ENCODE measurements at places on chromosomes 2 and 18.

DNA sequence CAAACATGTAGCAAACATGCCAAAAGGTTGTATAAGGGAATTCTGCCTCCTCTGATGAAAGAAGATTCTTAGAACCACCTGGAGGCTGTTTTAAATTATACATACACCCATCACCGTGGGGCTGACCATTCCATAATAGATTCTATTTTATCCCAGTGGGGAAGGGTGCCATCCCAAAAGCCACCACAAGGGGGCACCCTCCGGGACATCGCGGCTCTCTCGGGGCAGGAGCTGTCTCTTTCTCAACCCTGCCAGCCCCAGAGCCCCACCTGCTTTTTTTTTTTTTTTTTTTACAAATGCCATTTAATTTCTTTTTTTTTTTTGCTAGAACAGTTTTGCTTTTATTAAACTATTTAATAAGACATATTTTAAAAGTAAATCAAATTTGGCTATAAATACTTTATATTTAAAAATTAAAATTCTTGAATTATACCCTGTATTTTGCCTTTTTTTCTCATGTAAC, 8.6 kb upstream of the MTCL1 start:
- peak; percentile 42 for DNase-seq

GRCh38 chr2:205858275-205858674, 176.0 kb downstream of the NRP2 start:
- DNase-seq, result no peak

DNA sequence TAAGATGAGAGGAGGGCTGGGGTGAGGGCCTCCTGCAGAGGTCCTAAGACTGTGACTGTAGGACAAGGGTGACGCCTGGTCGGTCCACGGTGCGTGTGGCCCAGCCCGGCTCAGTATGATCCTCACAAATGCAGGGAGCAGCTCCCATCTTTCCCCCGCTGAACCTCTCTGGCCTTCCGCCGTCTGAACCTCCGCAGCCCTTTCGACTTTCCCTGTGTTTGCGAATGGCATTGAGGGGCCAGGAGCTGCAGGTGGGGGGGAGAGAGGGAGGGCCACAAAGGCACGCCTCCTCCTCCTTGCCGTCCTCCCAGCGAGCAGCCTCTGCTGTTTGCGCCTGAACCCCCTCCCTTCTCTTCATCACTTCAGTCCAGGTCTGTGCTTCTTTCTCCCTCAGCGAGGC, 68.6 kb upstream of the PXDN start:
- DNase-seq, result no peak

- DNase-seq, result no peak
Measured at GRCh38 chr2:232236200-232236599, 142.4 kb upstream of the ALPP start.

DNA sequence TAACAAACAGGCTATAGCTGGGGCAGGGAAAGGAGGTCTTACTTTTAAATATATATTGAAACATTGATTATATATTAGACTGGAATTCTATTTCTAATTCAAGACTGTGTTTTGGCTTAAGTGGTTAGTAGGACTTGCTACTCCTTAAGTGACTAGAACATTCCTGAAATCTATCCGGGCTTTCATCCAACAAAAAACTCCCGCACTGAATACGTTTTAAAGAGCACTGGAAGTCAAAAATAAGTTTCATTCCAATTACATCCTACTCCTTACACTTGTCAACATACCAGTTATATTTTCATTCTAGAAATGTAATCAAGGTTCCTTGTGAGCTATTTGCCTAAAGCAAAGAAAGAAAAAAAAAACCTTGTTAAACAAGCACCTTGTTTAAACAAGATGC, 204.6 kb downstream of the SP3 start:
- DNase-seq, result no peak

DNA sequence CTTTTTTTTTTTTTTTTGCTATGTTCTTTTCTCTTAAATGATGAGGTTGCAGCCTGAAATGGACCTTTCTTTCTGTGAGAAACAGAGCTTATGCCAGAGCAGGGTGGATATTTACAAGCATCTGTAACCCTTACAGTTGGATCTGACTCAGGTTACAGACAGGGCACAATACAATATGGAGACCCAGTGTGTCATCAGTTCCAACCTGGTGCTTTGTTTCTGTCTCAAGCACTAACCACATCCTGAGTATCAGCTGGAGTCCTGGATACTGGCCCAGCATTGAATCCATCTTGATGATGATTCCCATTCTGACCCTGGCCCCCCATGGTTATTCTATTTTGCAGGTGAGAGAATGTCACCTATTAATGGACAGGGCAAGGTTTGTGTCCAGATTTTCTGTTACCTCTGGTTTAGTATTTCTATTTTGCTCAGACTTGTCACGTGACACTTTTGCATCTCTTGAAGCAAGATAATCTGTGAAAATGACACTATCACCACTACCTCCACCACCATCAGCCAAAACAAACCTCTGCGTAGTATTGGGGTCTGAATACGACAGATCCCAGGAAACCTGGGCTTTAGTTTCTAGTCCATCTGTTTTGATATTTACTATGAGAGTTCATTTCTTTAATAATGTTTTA, 174.0 kb downstream of the CCDC85A start:
- no peak for DNase-seq

- no peak for DNase-seq
Measured at GRCh38 chr2:176879426-176879995, 333.1 kb upstream of the HNRNPA3 start.

DNA sequence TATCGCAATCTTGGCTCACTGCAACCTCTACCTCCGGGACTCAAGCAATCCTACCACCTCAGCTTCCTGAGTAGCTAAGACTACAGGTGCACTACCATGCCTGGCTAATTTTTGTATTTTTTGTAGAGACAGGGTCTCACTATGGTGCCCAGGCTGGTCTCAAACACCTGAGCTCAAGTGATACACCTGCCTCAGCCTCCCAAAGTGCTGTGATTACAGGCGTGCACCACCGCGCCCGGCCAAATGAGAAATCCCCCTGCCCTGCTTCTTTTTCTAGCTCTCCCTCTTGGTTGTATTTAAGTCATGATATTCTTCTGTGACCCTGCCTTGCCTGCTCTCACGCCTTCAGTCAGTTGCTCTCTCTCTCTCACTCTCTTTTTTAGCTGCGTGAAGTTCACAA, 157.0 kb upstream of the SH3BP4 start:
- DNase-seq, result no peak

GRCh38 chr18:74242438-74243096, 49.2 kb downstream of the CYB5A start:
- no peak for DNase-seq

DNA sequence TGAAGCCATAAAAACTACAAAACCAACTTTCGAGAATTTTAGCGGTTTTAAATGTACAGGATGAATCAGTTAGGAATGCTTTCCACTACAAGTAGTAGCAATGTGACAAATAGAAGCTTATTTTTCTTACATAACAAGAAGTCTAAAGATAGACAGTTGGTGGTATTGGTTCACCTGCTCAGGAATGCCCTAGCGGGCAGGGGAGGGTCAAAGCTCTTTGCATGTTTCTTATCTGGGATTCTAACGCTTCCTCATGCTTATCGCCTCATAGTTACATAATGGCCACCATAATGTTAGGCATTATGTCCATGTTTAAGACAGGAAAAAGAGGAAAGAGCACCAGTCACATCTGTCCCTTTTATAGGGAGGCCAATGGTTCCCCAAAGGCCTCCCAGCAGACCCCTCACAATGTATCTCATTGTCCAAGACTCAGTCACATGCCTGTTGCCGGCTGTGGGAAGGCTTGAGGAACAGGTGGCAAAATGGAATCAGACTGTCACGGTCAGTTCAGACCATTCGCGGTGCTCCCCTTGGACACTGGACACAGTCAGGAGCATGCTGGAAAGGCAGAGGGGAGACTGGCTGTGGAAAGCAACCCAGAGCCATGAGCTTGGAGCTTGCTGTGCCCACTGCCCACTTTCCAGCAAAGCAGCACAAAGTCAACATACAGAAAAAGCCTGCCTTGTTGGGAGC, 69.4 kb upstream of the ODC1 start:
- no peak for DNase-seq

GRCh38 chr2:190765386-190766173, 115.0 kb upstream of the GLS start:
- peak; percentile 10 for DNase-seq

GRCh38 chr2:23695890-23696751, 230.8 kb downstream of the ATAD2B start:
- DNase-seq, result no peak

- no peak for DNase-seq
Measured at GRCh38 chr2:232920760-232921159, 50.7 kb downstream of the SNORC start.

DNA sequence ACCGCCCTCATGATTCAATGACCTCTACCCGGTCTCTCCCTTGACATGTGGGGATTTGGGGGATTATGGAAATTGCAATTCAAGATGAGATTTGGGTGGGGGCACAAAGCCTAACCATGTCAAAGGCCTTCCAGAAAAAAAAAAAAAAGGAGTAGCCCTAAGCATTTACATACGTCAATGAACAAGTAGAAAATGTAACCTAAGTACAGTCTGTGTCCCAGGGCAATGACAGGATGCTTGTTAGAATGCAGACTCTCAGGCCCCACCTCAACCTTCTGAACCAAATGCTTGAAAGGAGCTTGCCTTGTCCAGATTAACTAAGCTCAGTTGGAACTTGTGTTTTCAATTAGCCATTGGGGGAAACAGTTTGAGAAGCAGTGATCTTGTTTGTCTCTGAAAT, 802.1 kb downstream of the CPS1 start:
- DNase-seq, result no peak
